ENCODE measurements at places on chromosomes 12 and 14. TPM values are rescaled to one million over a fixed set of nuclear protein-coding genes. Genes with fewer than 3 reads are reported as not detected.

Gene HHIPL1
- total RNA-seq = not detected

GRCh38 chr12:124370851-124371250, 76.0 kb downstream of the RFLNA start:
- no peak for DNase-seq

Gene TOMM20L
- total RNA-seq = not detected

Gene ZNF891
- 0.86 TPM for total RNA-seq

- no peak for DNase-seq
Observed at GRCh38 chr14:69234106-69234505, 25.9 kb upstream of the GALNT16 start.

DNA sequence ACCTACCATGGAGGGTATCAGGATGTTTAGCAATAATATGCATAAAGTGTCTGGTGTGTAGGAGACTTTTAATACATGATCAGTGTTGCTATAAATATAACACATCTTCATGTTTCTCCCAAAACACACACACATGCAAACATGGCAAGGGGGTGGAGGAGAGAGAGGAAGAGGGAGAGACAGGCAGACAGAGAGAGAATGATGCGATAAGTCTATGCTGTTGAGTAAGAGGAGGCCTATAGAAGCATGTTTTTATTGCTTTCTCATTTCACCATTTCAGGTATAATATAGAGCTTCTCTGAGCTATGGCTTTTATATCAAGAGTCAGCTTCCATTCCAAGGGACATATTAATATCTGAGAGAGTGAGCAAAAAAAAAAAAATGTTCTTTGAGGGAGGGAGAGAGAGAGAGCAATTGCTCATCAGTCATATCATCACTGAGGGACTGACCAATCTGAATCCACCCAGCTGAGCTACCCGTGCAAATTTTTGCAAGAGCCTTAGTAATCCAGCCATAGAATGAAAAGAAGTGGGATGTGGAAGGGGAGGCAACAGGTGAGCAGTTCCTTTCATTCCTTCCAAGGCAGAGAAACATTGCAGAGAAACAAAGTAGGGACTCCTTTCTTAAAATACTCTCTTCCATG, 54.8 kb upstream of the RASSF8 start:
- DNase-seq = no peak

DNA sequence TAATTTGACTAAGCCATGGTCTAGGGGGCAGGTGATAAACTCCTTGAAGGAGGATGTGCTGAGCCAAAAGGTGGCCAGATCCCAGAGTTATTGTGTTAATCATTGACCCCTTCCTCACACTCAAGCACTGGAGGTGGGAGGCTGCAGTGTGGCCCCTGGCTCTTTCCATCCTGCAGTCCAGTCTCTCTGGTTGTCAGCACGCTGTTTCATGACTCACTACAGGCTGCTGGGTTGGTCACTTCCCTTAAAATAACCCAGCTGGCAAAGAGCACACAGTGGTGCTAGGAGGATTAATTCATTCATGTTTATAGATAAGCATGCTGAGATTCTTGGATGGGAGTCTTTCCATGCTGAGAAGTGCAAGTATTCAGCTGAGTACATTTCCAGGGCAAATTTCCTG, 228.9 kb downstream of the ANO2 start:
- no peak for DNase-seq

DNA sequence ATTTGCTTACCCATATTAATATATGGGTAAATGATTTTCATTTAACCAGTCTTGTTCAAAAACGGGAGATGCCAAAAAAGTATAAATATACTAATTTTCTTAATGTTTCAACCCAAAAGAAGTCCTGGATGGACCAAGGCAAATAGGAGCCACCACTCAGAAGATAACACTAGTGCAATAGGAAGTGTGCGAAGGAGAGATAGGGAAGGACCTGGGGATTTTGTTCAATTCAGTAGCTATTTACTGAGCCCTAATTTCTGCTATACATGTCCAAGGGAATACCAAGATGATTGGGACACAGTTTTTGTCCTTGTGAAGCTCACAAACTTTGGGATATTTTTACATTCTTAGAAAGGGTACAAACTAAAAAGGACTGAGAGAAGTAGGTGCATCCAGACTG, 1.5 kb downstream of the CMAS start:
- DNase-seq = no peak

DNA sequence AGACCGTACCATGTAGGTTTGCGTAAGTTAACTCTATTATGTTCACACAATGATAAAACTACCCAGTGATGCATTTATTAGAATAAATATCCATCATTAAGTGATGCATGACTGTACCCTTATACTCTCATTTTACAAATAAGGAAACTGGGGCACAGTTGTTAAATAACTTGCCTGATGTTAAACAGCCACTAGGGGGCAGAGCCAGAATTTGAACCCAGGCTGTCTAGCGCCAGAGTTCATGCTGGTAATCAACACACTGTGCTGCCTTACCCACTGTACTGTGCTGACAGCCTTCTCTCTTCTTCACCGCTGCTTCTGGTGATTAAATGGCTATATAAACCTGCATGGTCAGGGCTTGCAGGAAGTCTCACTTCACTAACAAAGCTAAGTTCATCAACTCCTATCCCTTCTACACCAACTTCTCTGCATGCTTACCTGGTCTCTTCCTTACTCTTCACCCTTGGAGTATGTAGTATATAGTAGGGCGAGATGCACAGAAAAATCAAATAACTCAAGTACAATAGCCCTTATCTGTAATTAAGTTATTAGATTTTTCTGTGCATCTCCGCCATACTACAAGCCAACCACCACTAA, 43.6 kb upstream of the APPL2 start:
- DNase-seq = no peak

DNA sequence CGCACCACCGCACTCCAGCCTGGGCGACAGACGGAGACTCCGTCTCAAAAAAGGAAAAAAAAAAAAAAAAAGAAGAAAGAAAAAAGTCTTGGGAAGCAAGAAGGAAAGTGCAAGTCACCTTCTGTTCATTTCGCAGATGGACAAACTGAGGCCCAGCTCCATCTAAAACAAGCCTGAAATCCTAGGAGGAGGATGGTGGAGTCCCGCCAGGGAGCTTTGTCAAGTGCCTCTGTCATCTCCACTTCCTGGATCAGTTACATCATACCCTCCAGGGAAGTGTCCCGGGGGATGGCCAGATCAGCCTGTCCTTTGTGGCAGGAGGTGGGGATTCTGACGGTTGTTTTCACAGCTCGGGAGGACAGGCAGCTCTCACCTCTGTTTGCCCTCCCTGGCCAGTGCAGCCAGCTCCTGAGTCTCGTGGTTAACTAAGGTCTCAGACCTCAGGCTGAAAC, 8.7 kb upstream of the SDSL start:
- DNase-seq = peak; percentile 71

DNA sequence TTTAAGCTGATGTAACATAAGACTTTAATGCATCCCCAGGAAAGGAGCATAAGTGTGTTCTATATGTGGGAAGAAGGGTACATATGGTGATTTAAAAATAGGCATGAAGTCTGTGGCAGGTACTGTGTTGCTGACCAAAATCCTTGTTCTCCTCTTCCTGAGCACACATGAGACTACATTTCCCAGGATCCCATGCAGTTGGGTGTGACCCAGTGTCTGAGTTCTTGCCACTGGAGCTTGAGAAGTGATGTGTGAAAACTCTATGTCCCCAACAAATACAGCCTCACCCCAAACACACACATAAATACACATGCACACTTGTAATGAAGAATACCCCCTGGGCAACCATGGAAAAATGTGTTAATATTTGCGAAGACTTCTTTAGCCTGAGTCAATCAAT, 8.5 kb upstream of the SMIM10L1 start:
- DNase-seq = no peak

Gene TSPAN11
- total RNA-seq = not detected

Gene MORN3
- 0.02 TPM for total RNA-seq

Gene NKX2-1
- not detected for total RNA-seq

Gene TUBA1C
- 1,563 TPM for total RNA-seq
